ENCODE measurements at places on chromosomes 11 and 22.

- DNase-seq, result peak; percentile 79
Measured at GRCh38 chr11:118171269-118172062, 5.0 kb downstream of the SCN2B start.

GRCh38 chr11:16871368-16871767 lies 132.9 kb downstream of the C11orf58 start:
- DNase-seq, result no peak

GRCh38 chr11:128501632-128502549 lies 85.5 kb downstream of the ETS1 start:
- DNase-seq, result no peak

GRCh38 chr11:64539711-64540427 lies 51.2 kb upstream of the SLC22A12 start:
- DNase-seq, result no peak

DNA sequence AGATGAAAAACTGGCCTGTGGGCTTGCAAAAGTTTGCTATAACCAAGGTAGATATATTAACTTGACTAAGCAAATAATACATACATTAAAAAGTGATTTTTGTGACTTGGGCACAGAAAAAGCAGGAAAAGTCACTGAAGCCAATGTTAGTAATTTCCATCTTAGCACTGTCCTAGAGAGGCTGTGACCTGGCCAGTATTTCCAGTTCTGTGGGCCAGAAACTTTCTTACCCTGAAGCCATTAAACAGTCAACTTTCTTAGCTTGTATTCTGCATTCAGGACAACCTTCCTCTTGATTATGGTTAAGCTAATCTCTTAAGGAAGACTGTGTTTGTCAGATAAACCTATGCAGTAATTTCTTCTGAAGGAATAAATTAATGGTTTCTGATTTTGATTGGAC lies 22.3 kb upstream of the SLC36A4 start:
- no peak for DNase-seq

DNA sequence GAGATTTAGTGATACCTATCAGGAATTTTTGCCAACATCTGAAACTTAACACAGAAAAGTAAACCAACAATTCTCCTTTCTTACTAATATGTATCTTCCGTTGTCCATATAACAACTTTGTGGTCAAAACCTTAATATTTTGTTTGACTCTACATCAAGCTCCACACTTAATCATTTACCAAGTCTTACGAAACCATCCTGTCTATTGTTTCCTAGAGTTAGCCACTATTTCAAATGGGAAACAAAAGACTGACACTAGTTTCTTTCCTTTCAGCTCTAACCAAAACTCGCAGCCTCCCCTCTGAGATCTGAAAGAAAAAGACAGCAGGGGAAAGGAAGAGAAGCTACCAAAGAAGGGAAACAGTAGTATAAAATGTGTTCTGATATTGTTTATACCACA lies 26.5 kb upstream of the PRDM10 start:
- DNase-seq, result no peak

DNA sequence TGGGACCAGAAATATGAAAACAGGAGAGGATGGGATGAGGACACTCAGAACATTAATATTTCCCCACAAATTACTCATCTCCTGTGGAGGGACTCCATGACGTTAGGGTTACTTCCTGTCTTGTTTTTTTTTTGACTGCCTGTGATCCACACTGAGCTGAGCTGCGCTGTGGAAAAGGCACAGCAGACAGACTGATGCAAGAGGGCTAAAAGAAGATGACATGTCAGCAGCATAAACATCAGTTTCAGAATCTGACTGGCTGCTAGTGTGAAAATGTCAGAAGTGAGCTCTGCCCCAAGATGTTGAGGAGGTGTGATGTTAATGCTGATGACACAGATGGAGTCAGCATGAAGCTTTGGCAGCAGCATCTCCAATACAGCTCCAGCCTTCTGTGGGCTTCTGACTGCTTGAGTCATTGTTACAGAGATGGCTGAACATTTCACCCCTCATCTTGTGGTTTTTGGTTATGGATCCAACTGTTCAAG lies 286.8 kb downstream of the BLID start:
- peak; percentile 48 for DNase-seq

DNA sequence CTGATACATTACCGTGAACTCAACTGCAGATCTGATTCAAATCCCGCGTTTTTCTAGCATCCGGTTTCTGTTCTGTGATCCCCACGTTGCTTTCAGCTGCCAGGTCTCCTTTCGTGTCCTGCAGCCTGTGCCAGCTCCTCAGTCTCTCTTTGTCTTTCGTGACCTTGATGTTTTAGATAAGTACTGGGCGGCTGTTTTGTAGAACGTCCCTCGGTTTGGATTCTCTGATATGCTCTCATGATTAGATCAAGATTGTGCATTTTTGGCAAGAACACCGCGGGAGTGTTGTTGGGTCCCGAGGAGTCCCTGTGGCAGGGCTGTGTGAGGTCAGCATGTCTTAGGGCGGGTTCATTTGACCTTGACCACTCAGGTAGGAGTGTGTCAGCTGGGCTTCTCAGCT lies 38.6 kb downstream of the KCNQ1 start:
- no peak for DNase-seq

- DNase-seq, result no peak
Measured at GRCh38 chr11:27397624-27398399, 34.8 kb upstream of the CCDC34 start.

GRCh38 chr11:12606597-12606996 lies 67.6 kb upstream of the TEAD1 start:
- DNase-seq, result no peak

DNA sequence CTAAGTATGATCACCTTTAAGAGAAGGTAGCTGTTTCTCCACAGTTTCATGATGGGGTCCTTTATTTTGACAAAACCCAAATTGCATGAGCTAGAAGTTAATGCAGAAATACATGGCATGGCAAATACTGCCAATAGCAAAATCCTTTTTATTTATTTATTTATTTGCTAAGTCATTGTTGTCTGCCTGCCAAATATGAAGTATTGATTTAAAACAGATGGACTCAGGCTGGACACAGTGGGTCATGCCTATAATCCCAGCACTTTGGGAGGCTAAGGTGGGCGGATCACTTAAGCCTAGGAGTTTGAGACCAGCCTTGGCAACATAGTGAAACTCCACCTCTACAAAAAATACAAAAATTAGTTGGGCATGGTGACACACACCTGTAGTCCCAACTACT lies 52.4 kb downstream of the LARGE2 start:
- no peak for DNase-seq

GRCh38 chr22:46776876-46777608 lies 14.6 kb downstream of the TBC1D22A start:
- DNase-seq, result no peak

DNA sequence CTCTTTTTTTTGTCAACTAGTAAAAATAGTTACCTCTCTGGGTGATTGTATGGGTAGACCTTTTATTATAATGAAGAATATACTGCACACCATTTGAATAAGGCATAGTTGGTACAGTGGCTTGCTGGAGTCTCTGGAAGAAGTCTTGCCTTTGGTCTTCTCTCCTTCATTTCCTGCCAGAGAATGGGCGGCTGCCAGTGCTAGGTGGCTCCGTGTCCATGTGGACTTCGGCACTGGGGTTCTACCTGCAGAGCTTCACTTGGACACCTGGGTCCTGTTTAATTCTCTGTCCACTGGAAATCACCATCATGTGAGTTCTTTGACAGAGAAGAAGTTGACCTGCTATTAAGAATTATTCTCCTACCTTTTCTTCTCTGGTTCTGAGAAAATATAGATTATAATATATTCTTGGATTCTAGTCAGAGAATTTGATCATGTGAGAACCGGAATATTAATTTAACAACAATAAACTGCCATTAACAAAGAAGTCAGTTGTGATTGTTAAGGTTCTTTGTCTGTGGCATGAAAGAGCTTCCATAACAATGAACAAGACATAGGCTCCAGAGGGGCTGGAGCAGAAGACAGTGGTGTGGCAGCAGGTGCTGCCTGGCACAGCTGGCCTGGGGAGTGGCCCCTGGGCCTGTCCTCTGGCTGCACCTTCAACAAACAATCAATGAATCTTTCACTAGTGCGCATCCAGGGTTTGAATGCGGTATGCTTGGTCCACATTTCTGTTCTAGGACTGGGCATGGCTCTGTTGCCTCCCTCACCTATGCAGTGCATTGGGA lies 77.5 kb downstream of the PPFIBP2 start:
- no peak for DNase-seq

- no peak for DNase-seq
Measured at GRCh38 chr11:64661146-64661545, 61.9 kb downstream of the NRXN2 start.

DNA sequence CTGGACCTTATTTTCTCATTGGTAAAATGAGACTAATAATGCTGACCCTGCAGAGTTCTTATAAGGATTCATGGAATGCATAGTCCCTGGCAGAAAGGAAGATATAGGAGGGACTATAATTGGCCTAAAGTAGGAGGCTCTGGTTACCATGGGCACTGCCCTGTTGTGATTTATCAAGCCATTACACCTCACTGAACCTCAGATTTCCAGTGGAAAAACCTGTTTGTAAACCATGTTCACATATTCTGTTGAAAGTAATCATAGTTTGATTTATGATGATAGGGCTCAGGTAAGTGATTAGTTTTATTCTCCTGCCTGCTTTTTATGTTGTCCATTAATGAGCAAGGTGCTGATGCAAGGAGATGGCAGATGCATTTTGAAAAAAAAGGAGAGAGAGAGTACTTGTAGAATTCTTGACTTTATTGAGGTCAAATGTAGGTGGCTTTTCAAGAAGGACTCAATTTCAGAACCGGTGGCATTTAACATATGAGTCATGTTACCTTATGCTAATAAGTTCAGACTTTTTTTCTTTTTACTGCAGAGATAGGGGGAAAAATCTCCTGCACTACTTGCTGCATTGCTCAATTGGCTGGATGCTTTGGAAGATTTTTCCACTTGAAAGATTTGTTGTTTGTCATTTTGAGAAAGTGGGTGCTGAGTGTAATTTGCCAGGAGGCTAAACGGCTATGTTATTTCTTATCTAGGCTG lies 14.6 kb downstream of the NF2 start:
- peak; percentile 54 for DNase-seq

GRCh38 chr11:118939404-118939915 lies 13.7 kb upstream of the BCL9L start:
- no peak for DNase-seq

- DNase-seq, result no peak
Measured at GRCh38 chr11:6333095-6333494, 12.8 kb upstream of the CAVIN3 start.

- no peak for DNase-seq
Measured at GRCh38 chr11:72786305-72787215, 7.3 kb downstream of the STARD10 start.

DNA sequence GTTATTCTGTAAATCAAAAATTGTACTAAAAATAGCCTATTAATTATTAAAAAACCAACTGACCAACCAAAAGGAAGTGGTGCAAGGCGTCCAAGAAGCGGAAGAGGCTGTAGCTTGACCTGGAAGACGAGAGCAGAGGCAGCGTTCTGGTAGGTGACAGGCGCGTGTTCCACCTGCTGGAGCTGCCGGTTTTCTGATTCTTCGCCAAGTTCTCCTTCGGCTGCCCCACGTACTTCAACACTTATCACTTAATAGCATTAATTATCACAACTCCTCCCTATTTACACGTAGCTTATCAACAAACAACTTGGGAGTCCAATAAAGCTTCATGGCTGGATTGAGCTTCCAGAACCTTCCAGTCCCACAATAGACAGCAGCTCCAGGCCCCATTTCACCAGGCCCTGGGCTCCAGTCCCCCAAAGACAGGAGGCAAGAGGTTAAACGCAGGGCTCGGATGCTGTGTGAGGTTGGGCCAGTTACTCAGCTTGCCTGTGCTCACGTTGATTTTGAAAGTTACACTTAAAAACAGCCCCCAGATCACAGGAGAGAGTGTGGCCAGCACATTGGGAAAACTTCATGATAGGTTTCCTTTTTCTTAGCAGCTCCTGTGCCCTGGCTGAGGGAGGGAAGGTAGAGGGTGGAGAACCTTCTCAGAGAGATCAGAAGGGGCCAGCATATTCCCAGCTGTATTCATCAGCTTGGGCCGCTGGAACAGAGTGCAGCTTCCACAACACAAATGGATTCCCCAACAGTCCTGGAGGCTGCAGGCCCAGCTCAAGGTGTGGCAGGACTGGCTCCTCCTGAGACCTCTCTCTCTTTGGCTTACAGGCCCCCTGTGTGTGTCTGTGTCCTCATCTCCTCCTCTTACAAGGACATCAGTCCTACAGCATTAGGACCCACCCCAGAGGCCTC lies 54.2 kb upstream of the FGF3 start:
- DNase-seq, result no peak

GRCh38 chr22:24564376-24565058 lies 8.7 kb downstream of the SNRPD3 start:
- DNase-seq, result no peak

DNA sequence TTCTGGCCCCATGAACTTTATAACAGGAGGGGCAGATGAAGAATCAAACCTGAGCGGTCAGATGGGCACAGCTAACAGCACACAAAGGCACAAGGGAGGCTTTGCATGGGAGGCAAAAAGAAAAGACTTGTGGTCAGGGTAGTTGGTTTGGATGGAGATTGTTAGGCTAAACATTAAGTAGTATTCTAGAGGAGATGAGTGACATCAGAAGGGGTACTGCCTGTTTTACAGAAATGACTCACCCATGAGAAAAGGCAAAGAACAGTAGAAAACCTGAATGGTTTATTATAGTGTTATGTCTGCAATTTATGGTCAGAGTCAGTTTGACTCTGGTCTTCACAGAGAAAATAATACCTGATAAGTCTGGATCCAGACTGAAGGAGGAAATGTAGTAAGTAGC lies 129.8 kb upstream of the KIRREL3 start:
- no peak for DNase-seq

DNA sequence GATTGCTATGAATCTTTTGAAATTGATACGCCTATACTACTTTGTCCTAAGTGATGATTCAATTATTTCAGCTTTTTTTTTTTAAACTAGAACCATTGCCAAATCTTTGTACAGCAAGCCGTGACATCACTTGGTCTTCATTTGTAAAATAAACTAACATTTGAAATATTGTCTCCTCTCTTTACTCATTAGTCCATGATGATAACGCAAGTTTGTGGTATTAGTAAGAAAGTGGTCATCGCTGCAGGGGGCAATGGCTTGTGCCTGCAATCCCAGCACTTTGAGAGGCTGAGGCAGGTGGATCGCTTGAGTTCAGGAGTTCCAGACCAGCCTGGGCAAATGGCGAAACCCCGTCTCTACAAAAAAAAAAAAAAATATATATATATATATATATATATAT lies 12.9 kb upstream of the ARHGAP42 start:
- no peak for DNase-seq

DNA sequence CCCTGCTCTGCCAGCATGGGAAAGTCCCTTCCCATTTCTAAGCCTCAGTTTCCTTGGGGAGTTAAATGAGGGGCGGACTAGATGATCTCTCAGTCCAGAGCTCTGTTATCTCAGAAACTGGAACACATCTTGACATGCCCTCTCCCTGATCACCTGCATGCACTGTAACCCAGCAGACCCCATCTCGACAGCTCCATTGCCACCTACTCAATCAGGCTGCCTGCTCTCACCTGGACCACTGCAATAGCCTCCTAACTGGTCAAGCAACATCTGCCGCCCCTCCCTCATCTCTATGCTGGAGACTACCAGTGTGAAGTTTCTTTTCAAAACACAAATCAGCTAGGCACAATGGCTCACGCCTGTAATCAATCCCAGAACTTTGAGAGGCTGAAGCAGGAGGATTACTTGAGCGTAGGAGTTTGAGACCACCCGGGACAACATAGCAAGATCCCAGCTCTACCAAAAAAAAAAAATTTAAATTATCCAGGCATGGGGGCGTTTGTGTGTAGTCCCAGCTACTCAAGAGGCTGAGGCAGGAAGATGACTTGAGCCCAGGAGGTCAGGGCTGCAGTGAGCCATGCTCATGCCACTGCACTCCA lies 22.2 kb downstream of the LRRC55 start:
- no peak for DNase-seq

GRCh38 chr22:33975841-33976240 lies 55.6 kb upstream of the LARGE1 start:
- no peak for DNase-seq
